NCI-H345 (cell line): ENCODE measurements at places on chromosomes 3 and 15.

DNA sequence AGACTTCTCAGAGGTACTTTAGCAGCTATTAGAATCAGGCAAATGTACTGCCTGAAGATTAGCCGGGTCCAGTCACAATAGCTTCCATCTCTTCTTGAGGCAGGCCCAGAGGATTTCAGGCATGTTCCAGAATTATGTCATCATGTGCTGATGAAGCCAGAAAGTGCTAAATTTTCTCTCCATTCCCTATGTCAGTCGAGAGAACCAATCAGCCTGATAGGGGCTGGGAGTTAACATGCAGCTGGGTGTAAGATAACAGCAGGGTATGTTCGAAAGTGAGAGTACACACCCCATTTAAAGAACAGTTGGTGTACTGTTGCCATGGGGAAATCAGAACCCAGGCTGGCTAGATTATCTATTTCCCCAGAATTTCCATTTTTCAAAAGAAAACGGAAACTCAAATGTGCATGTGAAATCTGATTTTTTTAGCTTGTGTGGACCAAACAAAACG, 48.7 kb downstream of the MYH15 start:
- no peak for DNase-seq

- DNase-seq: no peak
Observed at GRCh38 chr3:59367150-59367549, 317.3 kb upstream of the CFAP20DC start.

GRCh38 chr3:145639875-145640274, 521.1 kb downstream of the PLOD2 start:
- no peak for DNase-seq

- DNase-seq: no peak
Observed at GRCh38 chr3:31755926-31756658, 223.4 kb downstream of the STT3B start.

- DNase-seq: no peak
Observed at GRCh38 chr15:65903296-65904073, 34.2 kb downstream of the RAB11A start.

GRCh38 chr15:91223863-91224262, 123.8 kb downstream of the SV2B start:
- DNase-seq: peak; percentile 53

DNA sequence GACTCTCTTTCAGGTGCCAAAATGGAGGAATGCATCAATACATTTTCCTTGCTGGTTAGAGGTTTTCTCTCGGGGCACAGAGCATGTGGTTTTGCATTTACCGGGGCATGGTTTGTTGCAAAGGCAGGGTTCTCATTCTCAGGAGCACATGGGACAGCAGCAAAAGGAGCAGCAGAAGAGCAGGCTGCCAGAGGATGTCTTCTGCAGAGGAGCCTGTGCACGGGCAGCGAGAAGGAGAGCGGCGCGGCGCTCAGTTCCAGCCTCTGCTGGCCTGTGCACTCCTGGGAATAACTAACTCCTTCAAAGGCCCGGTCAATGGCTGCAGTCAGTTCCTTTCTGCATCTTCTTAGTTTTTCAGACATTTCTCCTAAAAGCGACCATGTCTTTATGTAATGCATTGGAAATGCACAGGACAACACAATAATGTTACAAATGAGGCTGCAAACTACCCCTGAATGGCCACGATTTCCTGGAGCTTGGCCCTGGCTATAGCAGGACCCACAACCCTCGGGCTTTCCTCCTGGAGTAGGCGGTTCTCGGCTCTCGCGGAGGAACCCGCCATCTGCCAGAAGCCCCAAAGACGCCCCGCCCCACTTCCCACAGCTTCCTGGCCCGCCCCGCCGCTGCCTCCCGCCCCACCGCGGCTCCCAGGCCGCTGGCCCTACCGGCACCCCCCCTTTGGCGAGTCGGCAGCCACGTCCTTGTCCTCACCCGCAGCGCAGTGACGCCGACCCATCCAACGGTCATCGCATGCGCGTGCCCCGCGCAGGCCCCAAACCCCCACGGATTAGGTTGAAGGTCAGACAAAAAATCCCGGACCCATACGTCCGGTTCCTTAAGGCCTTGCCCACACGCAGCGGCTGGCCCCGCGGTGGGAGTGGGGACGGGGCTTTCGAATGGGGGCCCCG, at the start of gene C3orf62:
C3orf62 (minus strand) TSS at position 758 of the 908 bp plus-strand sequence; CDS start at position 398, 360 bp downstream.
- DNase-seq: no peak

DNA sequence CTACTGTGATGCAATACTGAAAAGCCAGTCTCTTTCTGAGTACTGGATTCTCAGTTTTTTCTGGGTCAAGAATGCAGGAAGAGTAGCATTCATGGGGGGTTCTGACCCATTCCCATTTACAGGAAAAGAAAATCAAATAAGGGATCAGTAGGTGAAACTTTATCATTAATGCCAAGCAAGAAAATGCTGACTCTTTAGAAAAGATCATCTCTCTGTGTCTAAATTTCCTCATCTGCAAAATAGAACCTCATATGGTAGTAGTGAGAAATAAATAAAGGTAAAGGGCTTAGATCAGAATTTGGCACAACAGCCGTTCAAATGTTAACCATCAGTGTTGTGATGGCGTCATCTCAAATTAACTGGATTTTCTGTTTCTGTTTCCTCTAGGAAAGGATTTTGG, 807.6 kb upstream of the LMCD1 start:
- no peak for DNase-seq

GRCh38 chr3:171770689-171771620, 39.3 kb downstream of the PLD1 start:
- DNase-seq: no peak

DNA sequence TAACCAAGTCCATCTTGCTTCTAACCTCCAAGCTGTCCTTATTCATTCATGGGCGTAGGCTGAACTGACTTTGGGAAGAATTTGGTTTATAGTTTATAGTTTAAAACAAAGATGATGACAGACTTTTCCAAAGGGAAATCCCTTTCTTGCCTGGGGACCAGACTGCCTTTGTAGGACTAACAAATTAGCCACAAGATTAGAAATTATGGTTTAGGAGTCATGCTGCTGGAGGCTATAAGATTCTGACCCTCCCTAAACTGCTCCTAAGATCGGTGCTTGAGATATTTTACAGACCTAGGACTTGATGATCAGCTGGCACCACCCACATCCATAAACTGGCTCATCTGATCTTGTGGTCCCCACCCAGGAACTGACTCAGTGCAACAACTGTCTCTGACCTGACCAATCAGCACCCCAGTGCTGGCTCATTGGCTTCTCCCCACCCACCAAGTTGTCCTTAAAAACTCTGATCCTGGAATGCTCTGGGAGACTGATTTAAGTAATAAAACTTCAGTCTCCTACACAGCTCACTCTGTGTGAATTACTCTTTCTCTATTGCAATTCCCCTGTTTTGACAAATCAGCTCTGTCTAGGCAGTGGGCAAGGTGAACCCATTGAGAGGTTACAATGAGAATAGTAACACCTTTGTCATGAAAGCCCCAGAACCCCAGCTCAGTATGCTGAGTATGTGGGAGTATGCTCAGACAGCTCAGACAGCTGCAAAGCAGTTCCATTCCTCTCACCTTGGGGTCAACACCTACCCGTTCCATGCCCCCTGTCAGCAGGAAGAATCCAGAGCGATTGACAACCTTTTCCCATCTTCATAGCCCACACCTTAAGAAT, 51.6 kb upstream of the C15orf39 start:
- DNase-seq: no peak

DNA sequence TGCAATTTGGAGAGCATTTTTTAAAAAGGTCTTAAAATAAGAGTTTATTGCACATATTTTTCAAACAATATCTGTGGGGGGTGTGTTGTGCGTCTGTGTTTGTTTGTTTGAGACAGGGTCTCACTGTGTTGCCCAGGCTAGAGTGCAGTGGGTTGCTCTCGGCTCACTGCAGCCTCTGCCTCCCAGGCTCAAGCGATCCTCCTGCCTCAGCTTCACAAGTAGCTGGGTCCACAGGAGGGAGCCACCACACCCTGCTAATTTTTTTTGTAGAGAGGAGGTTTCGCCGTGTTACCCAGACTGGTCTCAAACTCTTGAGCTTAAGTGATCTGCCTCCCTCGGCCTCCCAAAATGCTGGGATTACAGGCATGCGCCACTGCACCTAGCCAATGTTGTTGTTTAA, 2.7 kb downstream of the MLF1 start:
- no peak for DNase-seq
